Choroid plexus epithelial cell (primary cell): ENCODE measurements at places on chromosomes 7 and 10.

DNA sequence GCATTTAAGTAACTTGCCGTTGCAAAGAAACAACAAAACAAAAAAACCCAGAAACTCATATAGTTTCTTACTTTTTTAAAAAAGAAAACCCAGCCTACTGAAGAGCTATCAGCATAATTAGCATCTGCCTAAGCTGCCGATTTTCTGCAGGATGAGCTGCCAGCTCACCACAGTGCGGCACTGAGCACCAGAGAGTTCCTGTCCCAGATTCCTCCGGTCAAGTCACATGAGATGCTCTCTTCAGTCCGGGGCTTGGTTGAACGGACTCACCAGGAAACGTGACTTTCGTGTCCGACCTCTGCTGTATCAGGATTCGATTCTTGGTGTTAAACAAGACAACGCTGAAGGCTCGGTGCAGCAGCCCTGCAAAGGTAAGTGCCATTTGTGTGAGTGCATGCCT lies 3.2 kb downstream of the IDI2 start:
- no peak for DNase-seq

DNA sequence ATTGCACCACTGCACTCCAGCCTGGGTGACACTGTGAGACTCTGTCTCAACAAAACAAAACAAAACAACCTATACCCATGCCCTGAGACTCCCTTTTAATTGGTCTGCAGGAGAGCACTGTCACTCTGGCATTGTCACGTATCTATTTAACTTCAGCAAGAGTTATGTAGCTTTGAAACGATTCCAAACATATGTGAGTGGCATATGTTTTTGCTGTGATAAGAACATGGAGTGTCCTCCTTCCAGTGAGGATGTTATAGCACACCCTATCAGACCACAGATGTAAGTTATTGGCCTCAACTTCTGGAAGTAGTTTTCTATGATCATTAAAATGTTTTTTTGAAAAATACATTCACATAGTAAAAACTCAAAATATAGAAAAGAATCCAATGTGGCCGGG lies 15.5 kb upstream of the DNAJC12 start:
- no peak for DNase-seq

DNA sequence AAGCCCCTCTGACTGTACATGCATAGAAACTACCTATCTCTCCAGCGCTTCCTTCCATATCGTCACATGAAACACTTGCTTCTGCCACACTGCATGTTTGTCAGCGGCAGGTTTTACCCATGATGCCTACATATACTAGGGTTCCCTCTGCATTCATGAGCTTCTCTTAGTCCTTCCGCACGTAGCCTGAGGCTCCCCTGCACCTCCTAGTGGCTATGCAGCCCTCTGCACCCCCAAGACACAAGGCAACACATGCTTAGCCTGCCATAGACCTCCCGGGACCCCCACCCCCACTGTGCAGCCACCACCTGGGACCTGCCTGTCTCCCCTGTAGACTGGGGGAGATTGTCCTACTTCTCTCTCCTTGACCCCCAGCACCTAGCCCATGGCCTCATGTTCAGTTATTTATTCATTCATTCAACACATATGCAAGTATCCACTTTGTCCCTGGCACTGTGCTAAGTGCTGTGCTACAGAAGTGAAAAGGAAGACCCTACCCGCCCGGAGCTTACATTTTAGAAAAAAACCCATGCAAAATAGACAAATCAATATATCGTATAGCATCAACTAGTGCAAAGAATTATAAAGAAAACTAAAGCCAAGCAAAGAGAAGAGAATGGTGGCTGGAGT lies 23.5 kb downstream of the TMEM273 start:
- DNase-seq, result peak; percentile 76

- no peak for DNase-seq
Measured at GRCh38 chr7:11297764-11298163, 324.1 kb downstream of the PHF14 start.

- DNase-seq, result no peak
Measured at GRCh38 chr10:131848741-131849590, 51.8 kb upstream of the PPP2R2D start.

GRCh38 chr10:122152544-122152943 lies 118.6 kb upstream of the BTBD16 start:
- DNase-seq, result no peak

GRCh38 chr7:55193245-55193644 lies 171.9 kb upstream of the LANCL2 start:
- no peak for DNase-seq

DNA sequence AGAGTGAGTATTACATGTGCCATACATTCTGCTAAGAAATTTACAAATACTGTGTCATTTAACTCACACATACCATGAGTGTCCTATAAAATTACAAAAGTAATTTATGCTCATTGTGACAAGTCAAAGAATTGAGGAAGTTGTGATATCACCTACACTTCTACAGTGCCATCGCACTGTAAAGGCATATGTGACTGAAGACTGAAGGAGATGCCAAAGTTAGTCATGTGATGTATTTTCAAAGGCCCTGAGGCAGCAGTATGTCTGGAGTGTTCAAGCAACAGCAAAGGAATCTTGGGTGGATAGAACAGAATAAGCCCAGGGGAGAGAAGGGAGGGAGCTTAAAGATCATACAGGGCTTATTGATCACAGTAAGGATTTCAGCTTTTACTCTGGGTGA lies 176.8 kb downstream of the WNT2 start:
- DNase-seq, result no peak

DNA sequence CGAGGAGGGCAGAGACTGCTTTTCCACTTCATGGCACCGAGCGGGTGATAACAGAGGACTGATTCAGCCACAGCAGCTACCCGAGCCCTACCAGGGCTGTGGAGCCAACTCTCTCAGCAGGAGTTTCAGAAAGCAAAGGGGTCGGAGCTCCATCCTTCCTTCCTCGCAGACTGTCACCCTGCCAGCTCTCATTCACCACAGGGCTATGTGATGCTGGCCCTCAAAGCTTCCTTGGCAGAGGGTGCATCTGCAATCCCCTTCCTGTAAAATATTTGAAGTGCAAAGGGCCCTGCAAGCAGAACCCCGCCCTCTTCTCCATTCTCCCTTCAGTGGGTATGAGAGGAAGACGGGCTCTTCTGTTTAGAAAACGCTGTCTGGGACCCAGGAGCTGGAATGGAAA lies 105.3 kb upstream of the LYZL2 start:
- no peak for DNase-seq

DNA sequence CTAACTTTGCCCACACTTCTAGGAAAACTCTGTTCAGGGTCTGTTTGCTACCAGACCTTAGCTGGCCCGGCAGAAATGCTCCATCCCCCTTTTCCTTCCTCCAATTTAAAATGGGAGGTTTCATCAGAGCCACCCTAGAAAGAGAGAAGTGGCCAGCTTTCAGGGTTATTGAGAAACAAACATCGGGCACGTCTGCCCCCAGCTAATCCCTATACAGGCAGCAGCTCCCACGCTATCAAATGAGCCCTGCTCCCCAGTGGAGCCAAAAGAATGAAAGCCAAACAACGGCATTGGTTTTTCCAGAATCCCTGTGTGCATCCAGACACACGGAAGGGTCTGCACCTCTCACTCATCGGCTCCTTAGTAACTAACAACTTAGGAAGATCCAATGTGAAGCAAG lies 132.5 kb downstream of the GRID1 start:
- DNase-seq, result no peak

DNA sequence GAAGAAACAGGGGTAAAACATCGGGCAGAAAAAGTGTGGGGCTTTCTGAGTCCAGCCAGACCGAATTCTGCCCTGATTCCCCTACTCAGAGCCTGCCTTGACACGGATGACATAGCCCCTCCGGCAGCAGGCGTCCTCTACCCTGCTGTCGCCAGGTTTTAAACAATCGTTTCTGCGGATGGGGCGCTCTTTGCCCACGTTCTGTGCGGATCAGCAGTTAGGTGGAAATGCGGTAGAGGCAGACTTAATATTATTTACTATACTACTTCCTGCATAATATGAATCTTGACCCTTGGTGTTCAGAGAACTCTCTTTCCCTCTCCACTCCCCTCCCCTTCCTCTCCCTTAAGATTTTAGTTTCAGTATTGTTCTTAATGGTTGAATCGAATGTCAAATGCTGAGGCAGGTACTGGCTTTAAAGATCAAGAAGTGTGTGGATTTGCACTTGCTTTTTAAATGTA lies 2.4 kb downstream of the GATA3 start:
- no peak for DNase-seq

DNA sequence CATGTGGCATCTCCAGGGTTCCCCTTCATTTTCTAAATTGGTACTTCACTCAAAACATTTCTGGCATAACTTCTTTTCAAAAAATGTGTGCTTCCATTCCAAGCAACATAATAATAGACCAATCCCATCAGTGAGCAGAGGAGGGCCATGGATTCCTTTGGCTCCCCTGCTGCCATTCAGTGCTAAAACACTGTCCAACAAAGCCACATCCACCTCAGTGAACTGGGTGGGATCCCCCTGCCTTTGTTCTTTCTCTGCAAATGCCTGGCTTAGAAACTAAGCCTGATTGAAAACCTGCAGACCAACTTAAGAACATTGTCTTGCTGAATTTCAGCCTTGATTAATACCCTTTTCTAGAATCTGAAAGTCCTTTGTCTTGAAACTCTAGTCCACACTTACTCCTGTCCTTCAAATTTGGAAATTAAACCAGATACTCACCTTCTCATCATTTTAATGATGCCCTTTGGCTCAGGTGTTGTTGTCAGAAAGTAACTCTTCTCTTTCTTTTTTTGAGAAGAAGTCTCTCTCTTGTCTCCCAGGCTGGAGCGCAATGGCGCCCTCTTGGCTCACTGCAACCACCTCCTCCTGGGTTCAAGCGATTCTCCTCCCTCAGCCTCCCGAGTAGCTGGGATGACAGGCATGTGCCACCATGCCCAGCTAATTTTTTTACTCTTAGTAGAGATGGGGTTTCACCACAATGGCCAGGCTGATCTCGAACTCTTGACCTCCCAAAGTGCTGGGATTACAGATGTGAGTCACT lies 132.3 kb downstream of the PLXNA4 start:
- no peak for DNase-seq

GRCh38 chr10:112959207-112959838 lies 9.3 kb downstream of the TCF7L2 start:
- DNase-seq, result peak; percentile 65

DNA sequence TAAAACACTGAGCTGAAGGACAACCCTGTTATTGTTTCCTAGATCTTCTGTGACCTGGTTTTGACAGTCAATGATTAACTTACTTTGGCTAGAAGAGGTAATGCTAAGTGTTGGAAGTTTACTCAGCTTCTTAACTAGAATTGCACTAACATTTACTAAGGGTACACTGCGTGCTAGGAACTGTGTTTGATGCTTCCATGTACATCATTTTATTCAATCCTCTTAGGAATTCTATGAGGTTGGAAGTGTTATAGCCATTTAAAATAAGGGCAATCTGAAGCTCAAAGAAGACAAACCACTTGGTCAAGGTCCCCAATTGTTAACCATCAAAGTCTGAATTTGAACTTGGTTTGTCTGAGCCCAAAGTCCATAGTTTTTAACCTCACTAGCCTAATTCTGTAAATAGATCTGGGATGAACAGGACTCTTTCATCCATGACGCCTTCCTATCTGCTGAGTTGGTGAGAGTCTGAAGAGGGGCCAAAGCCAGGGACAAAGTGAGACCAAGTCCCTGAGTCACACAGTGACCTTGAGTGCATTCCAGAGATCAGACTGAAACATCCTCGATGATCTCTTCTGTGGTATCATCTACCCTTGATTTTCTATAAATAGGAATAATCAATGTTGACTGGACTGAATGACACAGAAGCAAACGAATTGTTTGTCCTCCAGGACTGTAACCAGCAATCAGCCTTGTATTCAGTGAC lies 29.2 kb upstream of the ZNRF2 start:
- no peak for DNase-seq

- DNase-seq, result no peak
Measured at GRCh38 chr7:90347759-90348158, 1.2 kb downstream of the GTPBP10 start.

GRCh38 chr7:128427289-128427891 lies 17.6 kb upstream of the IMPDH1 start:
- peak; percentile 77 for DNase-seq

DNA sequence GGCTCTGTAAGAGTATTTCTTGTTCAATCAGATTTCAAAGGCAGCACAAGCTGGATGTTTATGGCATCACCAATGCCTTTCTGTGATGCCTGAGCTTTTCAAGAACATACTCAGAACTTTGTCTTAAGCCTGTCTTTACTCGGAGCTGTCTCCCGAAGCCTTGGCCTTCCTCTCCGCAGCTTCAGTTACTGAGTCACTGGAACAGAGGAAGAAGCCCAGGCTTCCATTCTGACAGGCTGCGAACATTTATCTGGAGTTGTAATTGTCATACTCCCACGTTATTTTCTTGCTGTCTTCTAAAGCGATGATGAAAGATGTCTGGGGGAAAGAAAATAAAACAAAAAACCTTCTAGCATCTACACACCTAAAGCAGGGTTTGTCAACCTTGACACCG lies 43.9 kb downstream of the GRK5 start:
- DNase-seq, result peak; percentile 82

DNA sequence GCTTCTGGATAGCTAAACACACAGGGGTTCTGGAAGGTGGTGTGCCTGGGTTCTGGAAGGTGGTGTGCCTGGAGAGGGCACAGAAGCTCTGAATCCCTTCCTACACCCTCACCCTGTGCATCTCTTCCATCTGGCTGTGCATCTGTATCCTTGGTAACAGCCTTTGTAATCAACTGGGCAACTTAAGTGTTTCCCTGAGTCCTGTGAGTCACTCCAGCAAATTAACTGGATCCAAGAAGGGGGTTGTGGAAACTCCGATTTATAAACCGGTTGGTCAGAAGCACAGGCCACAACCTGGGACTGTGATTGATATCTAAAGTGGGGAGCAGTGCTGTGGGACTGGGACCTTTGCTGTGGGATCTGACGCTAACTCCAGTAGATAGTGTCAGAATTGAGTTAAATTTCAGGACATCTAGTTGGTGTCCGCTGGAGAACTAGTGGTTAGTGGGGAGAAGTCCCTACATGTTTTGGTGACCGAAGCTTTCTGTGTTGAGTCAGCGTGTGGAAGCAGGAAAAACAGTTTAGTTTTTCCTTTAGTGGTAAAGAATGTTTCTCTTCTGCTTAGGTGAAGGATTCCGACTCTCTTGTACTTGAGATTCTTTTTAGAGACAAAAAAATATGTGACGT lies 228.1 kb downstream of the BMPER start:
- peak; percentile 40 for DNase-seq

- no peak for DNase-seq
Measured at GRCh38 chr7:145293228-145293701, 457.4 kb upstream of the TPK1 start.
